ENCODE measurements at places on chromosomes 3 and 15.
A peak's percentile ranks its signal among the peaks of the same experiment; 100 is the strongest.

DNA sequence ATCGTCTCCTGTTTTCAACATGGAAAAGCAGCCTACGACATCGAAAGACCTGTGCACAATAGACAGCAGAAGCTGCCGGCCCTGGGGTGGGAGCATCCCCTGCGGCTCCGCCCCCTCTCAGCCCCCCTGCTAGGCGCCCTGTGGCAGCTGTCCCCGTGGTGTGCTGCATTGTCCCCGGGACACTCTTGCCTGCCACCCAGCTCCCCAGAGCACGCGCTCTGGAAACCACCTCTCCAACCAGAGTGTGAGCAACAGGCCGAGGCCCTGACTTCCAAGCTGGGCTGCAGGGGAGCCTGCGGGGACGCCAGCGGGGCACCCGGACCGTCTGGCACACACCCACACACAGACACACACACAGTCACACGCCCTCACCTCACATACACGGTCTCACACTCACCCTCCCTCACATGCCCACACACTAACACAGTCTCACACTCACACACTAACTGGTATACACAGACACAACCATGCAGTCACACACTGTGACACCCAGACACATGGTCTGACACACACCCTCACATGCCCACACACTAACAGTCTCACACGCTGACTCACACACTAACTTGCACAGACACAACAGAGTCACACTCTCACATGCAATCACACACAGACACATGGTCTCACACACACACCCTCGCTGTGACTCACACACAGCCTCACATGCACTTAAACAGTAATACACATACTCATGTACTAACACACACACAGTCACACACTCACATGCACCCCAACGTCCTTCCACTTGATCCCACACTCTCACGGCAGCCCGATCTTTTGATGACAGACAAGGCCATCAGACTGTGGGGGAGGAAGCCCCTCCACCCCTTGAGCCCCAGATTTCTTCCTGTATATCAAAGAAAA lies 94.7 kb downstream of the OCA2 start:
- no peak for DNase-seq

DNA sequence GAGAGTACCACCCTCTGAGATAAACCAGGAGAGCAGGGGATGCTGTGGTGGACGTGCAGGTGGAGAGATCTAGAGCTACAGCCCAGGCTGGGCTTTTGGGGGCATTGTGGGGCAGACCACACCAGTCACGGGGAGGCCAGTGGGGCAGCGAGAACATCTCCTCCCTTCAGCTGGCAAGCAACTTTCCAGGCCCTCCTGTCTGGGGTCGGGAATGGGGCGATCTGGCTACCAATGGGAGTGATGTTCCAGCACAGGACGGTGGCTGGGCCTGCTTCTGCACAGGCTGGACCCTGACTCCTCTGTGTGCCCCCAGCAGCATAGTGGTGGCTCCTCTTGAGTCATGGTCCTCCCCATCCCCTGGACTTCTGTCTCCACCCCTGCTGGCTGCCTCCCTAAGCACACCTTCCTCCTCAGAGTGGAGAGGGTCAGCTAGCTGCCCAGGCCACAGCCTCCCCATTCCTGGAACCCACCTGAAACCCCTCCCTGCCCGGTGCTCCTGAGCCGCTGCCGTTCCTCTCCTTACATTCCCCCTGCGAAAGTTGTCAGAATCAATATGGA lies 16.1 kb downstream of the IRAK2 start:
- no peak for DNase-seq

DNA sequence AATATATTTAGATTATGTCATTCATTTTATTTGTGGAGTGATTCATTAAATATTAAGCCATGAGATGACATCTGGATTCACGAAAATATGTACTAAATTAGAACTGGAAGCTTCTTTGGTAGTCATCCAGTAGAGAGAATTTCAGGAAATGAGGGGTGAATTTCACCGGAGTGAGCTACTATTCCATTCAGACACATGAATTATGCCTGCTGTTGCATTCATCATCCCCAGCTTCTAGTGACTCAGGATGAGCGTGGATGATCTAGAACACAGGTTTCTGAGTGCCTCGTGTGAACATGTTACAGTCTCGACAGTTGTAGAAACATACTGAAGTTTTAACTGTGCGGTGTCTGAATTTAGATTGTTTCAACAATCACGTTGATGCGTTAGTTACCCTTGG lies 42.9 kb upstream of the GABRG3 start:
- no peak for DNase-seq

GRCh38 chr3:171991166-171991565 lies 48.2 kb upstream of the FNDC3B start:
- DNase-seq = no peak

DNA sequence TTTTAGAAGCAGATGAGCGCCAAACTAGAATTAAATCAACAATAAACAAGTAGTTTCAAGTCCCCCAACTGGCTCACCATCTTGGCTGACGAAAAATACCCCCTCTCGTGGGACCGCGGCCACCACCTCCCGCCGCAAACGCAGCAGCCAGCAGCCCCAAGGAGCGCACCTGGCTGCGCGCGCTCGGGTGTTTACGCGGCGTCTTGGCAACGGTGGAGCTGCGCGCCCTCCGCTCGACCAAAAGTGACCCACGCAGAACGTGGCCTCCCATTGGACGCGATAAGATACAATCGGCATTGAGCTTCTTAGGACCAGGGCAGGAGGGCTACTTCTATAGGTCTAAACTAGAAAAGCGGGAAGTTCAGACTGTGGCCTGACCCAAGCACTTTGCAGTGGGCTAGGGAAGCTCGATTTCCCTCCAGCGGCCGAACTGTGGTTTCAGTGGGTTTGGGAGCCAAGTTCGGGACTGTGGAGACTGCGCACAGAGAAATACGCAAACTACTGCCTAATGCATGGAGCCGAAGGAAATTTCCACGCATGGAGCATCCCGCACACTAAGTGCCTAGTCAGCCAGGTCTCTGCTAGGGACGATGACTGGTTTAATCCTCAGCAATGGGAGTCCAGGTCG lies at the start of gene MNS1:
Gene MNS1, minus strand, starts transcription at position 245 of the 628 bp plus-strand sequence. Its CDS starts 165 bp downstream, at position 80.
- peak; percentile 19 for DNase-seq

GRCh38 chr15:64006642-64007041 lies 39.6 kb downstream of the DAPK2 start:
- DNase-seq = no peak

DNA sequence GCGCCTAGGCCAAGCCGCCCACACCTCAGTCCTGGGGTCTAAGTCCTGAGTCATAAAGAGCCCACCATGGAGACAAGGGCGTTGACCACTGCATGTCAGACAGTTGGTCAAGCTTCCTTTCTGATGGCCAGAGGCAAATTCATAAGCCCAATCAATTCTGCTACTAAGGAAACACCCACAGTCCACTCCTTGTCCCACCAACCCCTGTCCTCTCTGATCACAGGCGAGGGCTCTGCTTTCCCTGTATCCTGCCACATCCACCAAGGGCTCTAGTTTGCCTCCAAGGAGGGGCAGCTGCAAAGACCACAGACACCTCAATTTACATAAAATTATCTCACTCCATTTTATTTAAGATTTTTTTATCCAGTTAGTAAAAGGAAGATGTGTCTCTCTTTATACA lies 25.3 kb downstream of the CHAC1 start:
- DNase-seq = no peak

DNA sequence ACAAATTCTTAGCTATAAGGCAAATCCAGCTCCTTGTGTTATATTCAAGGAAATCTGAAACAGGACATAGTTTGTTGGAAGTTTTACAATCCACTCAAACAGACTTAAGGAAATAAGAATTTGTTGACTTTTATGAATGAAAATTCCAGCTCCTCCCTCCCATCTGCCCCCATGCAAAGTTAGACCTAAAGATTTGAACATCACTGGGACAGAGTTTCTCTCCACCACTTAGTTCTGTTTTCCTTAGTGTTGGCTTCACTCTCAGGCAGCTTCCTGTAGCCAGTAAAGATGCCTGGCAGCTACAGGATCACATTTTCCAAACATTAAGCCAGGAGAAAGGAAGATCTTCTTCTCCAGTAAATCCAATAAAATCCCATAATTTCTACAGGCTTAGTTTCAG lies 265.0 kb downstream of the TAFA4 start:
- DNase-seq = no peak

DNA sequence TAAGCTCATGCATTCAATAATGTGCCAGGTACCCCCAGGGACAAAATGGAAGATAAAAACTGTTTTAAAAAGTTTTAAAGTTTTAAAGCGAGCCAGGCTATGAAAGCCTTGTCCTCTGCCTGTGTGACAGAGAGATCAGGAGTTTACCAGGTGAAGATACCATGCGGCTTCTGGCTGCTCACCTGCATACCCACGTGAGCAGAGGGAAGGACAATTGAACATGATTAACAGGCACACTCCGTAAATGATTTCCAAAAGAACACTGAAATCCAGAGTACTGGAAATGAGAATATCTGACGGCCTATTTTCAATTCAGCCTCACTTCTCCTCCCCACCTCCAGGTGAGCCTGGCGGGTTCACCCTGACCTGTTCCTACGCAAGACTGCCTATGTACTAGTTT lies 42.1 kb downstream of the CCDC191 start:
- DNase-seq = no peak

GRCh38 chr3:150443331-150443741 lies 35.2 kb downstream of the TSC22D2 start:
- no peak for DNase-seq

DNA sequence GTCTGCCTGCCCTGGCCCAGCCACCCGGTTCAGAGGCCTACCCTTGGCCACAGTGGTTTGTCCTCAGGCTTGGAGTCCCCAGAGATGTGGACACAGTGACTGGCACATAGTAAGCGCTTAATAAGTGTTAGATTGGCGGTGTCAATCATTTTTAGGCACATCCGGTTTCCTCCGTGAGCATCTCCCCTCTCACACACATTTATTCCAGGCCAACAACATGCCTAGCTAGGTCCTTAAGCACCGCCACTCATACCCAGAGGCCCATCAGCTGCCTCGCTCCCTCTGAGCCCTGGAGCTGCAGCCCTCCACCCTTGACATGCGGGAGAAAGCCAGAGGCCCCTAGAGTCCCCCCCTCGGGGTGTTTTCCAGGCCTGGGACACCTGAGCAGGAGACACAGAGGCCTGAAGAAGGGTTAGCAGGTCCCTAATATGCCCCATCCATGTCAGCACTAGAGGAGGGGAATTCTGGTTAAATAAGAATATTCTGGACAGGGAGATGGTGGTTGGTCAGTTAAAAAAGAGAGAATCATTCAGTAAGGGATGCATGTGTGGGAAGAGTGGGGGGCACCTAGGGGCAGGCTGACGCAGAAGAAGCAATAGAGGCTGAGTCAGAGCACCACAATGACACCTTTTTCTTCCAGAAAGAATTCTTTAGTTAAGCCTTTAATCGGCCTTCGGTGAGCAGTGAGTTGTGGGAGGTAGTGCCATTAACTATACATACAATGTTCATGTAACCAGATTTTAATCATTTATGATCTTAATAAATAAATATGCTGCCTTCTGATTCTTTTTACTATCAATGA lies 22.3 kb downstream of the NR2F2 start:
- DNase-seq = no peak

DNA sequence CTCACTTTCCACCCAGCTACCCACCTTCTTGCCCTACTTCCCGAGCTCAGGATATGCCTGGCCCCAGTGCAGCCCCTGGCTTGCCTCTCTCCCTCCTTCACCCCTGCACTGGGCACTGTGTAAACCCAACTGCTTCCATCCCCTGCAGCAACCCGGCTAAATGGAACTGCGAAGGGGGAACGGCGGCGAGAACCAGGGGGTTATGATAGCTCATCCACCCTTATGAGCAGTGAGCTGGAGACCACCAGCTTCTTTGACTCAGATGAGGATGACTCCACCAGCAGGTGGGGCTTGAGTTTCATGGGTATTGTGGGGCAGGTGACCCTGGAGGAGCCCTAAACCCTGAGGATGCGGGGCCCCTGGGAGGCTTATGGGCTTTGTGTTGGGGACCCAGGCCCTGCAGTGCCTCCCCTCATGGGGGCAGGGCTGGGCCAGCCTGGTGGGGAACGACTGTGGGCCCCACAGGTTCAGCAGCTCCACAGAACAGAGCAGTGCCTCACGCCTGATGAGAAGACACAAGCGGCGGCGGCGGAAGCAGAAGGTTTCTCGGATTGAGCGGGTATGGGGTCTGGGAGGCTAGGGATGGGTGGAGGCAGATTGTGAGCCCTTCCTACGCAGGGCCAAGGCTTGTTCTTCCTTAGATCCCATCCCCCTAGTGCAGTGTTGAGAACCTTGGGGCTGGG lies 9.6 kb downstream of the DVL3 start:
- no peak for DNase-seq

GRCh38 chr15:67181221-67181639 lies 73.2 kb downstream of the AAGAB start:
- DNase-seq = no peak

DNA sequence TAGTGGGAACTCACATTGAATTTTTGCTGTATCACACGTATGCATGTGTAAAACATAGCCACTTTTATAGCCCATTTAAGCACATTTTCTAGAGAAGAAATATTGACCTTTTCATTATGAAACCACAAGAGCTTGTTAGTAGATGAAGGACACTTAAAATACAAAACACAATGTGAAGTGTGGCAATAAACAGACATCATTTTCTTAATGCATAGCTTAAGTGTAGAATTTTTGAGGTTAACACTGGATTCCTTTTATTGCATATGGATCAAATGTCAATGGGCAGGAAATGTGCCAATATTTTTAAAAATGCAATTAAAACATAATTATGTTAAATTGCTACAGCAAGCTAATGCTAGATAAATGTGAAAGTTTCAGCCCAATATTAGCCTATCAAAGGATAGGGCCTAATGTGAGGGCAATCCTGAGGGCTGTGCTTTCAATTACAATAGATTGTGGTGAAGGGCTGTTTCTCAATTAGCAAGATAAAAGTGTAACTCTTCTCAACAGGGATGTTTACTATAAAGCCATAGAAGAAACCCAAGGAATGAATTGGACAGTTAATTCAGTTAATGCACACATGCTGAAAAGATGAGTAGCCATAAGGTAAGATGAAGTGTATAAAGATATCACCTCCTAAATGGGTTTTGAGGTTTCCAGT lies 489.0 kb upstream of the CDIN1 start:
- DNase-seq = no peak

DNA sequence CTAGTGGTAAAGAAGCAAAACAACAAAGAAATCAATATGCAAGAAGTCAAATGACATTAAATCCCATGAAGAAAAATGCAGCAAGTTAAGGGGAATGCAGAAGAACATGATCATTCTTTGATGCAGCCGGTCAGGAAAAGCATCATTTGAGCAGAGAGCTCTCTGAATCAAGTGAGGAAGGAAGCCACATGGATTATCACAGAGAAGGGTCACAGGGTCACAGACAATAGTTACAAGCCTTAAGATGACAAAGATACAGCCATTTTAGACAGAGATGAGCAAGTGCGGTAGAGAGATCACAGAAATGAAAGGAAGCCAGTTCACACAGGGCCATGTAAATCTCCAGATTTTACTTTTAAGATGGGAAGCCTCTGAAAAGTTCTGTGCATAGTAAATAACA lies 43.9 kb downstream of the UBE3A start:
- no peak for DNase-seq

DNA sequence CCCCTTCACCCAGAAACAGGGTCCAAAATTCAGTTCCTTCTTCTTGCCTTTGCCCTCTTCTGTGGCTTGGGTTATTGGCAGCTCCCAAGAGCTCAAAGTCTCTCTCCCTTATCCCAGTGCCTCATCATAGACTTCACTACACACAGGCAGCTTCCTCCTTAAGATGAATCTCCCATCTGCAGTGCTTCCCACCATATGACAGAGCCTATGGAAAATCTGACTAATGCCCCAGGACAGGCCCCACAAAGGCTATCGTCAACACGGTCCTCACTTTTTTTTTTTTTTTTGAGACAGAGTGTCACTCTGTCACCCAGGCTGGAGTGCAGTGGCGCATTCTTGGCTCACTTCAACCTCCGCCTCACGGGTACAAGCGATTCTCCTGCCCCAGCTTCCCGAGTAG lies 194.1 kb downstream of the MEX3B start:
- no peak for DNase-seq
